Pancreas (tissue), 10 donors: ENCODE measurements at places on chromosomes 4 and X. TPM values are rescaled to one million over a fixed set of nuclear protein-coding genes. Genes with fewer than 3 reads are reported as not detected.

DNA sequence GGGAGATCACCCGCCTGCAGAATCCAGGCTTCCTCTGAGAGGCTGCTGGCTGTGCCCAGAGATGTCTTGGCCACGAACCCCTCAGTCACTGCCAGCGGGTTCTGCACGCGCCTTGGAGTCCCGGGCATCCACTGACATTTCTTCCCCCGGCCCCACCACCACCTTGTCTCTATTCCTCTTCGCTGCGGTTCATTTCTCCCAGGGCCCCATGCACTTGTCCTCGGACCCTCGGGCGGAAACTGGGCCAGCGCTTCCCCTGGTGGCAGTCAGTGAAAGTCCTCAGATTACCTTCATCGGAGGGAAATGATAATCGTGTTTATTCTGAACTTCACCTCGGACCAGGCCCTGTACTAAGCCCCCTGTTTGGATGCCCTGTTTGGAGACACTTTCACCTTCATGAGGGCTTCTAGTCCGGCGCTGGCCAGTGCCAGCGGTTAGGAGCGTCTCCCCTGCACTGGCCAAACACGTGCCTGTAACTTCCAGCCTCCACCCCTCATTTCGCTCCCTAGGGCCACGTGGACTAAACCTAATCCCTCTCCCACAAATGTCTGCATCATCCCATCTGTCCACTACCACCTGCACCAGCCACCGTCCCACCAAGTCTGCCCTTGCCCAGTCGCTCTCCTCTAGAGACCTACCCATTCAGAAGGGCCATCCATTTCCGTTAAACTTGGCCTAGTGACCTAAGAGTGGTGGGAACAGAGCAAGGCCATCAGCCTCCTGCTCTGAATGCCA lies 82.0 kb downstream of the DCTD start:
- no peak for DNase-seq

GRCh38 chr4:168221301-168221700 lies 97.3 kb downstream of the DDX60 start:
- no peak for DNase-seq

- no peak for DNase-seq
These were observed 1670.4 kb upstream of the AGA start for GRCh38 chr4:179112441-179113170.

ZCCHC18 gene
- 0.13 TPM for total RNA-seq

DNA sequence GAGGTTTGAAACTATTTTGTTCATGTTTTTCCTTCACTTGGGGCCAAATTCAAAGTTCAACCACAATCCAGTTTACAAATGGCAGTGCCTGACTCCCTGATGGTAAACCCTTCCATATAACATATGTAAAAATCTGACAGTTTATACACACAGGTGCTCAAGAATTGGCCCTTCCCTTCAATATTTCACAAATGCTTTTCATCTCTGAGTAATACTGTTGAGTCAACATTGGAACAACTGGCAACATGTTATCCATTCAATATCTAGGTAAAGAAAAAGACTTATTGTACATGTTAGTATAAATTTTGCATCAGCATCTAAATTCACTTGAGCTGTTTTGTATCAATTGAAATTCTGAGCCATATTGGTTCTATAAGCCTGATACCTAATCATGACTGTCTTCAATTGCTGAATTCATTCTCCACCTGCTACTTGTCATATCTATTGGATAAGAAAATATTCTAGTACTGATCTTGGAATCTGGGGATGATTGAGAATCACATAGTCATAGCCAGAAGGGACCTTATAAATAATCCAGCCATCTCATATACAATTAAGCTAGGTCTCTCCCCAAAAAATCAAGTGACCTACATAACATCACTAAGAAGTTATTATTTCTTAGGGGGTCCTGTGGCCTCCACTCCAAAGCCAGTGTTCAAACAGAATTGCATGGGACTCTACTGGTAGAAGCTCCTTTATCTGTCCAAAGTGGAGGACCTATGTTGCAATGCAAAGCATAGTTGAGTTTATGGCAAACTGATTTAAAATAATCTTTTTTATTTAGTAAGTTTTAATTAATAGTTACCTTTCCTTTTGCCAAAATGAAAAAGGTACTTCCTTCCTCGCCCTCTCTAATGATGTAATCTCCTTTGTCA lies 61.9 kb downstream of the PRKG2 start:
- no peak for DNase-seq
